ENCODE measurements at places on chromosomes 7 and 10.

GRCh38 chr10:33798754-33799153, 464.3 kb upstream of the NRP1 start:
- no peak for DNase-seq

DNA sequence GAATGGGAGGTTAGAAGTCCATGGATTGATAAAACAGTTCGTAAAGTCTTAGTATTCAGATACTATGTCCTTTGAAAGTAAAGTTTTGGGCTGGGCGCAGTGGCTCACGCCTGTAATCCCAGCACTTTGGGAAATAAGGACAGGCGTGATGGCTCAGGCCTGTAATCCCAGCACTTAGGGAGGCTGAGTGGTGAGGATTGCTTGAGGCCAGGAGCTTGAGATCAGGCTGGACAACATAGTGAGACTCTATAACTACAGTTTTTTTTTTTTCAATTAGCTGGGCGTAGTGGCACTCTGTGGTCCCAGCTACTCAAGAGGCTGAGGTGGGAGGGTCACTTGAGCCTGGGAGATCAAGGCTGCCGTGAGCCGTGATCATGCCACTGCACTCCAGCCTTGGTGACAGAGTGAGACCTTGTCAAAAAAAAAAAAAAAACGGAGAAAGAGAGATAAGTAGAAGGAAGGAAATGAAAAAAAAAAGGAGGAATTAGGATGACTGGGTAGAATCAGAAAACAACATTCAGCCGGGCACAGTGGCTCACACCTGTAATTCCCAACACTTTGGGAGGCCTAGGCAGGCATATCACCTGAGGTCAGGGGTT, 25.7 kb upstream of the AGFG2 start:
- DNase-seq, result no peak

DNA sequence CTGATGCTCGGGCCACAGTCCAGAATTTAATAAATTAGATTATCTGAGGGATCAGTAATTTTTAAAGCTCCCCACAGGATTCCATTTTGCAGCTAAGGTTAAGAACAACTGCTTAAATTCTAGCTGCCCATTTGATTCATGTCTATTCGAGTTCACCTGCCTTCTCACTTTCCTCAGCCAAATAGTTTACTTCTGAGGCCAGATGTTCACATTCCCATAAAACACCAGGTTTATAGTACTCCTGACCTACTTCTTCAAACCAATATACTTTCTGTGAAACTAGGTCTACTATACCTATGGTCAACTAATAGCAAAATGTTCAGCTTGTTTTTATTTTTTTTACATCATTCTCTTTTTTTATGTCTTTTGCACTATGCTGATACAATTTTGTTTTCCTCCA, 86.3 kb downstream of the GPR158 start:
- DNase-seq, result no peak

- no peak for DNase-seq
These were observed 101.5 kb downstream of the FOXL3 start for GRCh38 chr7:391411-391951.

DNA sequence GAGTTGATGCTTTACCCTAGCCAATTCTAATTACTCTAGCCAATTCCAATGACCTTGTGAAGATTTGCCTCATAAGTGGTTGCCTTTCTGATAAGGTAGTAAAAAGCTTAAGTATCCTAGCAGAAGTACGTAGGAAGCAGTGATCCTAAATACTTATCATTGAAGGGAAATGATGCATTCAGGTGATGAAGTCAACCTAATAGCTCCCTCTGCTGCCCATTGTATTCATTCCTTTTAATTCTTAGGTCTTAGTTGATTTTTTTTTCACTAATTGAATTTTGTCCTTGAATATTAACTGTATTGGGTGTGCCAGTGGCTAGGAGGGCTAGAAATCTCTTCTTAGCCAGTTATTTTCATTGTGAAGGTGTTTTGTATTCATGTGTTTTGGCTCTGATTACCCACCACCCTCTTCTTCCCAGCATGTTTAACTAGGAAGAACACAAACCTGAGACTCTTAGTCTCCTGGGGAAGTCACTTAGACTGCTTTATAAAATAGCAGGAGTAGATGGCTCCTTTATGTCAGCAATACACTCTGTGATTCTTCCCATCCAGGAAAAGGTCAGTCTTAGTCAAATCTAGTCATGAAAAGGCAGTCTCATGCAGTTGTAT, 46.3 kb downstream of the PLEKHA8 start:
- DNase-seq, result no peak

DNA sequence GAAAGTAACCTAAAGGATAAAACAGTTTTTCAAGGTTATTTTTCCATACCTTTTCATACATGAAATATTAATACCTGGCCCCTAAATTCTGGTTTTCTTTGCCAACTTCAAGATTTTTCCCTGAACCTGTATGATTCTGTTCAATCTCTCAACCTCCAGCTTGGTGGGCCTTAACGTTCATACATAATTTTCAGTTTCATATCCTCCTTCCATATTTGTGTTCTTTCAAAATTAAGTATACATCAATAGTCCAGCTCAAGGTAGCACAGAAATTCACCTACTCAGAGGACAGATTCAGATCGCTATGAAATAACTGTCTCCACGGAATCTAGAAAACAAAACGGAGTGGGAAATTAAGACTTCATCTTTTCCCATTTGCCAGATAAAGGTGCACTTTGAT, 505.8 kb upstream of the GHITM start:
- no peak for DNase-seq

DNA sequence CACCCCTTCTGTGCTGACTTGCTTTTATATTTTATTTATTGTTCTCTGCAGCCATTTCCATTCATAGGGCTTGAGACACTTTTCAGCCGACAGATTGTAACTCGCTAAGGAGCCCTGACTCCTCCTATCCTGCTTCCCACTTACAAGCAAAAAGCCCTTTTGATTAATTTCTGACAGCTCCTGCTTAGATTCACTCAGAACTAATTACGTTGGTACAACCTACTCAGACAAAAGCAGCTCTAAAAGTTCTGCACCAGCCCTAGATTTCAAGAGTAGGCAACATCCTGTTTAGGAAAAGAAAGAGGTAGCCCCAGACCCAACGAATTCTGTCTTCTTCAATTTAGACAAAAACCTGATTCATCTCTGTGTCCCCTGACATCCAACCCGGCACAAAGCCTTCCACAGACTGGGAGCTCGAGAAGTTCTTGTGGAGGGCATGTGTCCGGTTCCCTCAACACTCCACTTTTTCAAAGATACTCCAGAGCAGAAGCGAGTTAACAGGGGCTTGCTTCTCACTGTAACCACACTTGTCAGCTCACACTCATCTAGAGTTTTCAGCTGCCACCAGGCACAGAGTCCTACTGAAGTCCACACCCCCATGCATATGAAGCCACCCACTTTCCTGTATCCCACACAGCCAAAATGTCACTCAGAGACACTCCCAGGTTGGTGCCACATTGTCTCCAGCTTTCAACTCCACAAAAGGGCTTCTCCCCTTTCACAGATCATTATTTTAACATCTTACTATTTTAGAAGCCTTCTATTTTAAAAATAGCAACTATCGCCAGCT, 113.6 kb upstream of the NFE2L3 start:
- no peak for DNase-seq

GRCh38 chr10:34008656-34009055, 674.2 kb upstream of the NRP1 start:
- no peak for DNase-seq
